A549 treated with DMSO at 1 μM for 4 hours (cell line): ENCODE measurements at places on chromosomes 1 and 21. TPM values are rescaled to one million over a fixed set of nuclear protein-coding genes. Genes with fewer than 3 reads are reported as not detected.

Gene LYPD8
- total RNA-seq, result 0.11 to 0.32 TPM (median 0.17 TPM) in 3 of 5 replicates, not detected in the others

Gene IVL
- 0.04 to 0.07 TPM in 2 of 5 replicates, not detected in the others for total RNA-seq

Gene GJA9
- total RNA-seq, result 0.05 to 0.09 TPM (median 0.08 TPM) in 3 of 5 replicates, not detected in the others

Gene TMPRSS15
- total RNA-seq, result not detected in 5 replicates

Gene TAS1R1
- not detected in 5 replicates for total RNA-seq
